Suppressor macrophage treated with lipopolysaccharide for 4 hours (primary cell): ENCODE measurements at places on chromosomes 11 and 22.

DNA sequence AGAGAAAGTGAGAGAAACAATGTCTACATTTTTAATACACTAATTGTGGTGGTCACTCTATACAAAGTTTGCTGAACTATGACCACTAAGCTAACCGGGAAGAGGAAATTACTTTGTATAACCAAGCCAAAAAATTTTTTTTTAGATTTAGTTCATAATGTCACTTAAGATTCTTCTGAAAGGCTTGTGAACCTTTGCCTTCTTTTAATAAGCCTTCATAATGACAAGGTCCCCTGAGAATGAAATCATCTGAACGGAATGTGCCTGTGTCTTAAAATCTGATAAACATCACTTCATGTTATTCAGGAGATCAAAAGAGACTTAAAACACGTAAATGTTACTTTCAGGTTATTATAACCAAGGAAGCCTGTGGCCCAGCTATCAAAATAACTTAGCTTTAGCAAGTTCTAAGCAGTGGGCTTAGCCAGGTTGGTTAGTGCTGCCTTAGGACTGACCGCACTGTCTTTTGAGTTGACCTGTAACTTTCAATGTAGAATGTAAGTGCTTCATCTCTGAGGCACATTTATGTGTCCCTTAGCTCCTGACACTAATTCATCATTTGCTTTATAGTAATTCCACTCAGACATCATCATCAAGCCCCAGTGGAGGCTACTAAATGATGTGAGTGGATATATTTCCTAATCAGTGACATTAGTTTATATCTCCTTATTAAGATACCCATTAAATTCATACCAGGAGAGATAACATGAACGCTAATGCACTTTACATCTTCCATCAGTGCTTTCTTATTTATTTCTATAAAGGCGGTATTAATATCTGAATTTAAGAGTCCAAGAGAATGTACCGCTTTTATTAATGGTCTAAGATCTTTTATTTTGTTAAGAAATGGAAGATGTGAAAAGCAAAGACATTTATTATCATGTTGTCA, 122.5 kb downstream of the WNT11 start:
- no peak for DNase-seq

DNA sequence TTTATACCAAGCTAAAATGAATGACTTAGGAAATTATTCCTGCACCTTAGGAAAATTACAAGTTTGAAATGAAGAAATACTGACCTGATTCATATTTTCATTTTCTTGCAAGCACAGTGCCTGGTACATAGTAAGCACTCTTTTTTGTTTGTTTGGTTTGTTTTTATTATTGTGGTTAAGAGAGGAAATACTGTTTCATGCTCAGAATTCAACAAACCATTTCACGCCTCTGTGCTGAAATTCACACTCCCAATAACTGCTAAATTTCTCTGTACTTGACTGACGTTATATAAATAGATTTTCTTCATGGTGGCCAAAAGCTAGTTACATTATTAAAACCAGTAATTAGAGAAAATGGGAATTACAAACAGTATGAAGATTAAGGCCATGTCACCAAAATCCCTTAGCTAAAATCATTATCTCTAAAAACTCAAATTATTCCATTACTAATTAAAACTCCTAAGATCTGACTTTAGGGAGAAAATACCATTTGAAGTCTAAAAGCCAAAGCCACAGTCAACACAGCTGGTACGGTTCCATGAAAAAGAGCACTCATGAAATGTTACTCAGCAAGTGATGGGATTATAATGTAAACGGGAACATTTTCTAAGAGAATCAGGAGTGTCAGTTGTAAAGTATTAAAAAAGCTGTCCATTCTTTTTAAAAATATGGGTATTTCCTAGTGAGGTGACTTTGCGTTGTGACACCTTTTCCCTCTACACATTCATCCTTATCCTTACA, 77.8 kb upstream of the DDI1 start:
- DNase-seq, result no peak

GRCh38 chr11:25180187-25180586, 683.3 kb downstream of the LUZP2 start:
- no peak for DNase-seq

DNA sequence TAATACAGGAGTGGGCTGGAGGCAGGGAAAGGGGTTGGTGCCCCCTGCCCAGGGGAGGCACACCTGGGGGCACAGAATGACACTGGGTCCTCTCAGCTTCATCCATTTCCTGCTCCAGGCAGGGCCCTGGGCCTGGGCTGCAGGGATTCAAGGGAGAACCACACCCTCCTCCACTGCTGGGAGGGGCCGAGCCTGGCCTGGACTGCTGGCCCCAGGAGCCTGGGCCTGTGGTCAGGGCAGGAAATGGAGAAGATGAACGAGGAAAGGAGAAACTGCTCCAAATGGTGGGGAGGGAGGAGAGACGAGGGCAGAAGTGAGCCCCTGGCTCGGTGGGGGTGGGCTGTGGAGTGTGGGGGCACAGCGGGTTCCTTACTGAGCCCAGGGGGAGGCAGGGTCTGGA, 38.1 kb upstream of the KCNQ1OT1 start:
- DNase-seq, result peak; percentile 10

- no peak for DNase-seq
These were observed 87.7 kb upstream of the AKIP1 start for GRCh38 chr11:8823174-8823742.

GRCh38 chr11:119772641-119773415, 43.8 kb upstream of the NECTIN1 start:
- no peak for DNase-seq

DNA sequence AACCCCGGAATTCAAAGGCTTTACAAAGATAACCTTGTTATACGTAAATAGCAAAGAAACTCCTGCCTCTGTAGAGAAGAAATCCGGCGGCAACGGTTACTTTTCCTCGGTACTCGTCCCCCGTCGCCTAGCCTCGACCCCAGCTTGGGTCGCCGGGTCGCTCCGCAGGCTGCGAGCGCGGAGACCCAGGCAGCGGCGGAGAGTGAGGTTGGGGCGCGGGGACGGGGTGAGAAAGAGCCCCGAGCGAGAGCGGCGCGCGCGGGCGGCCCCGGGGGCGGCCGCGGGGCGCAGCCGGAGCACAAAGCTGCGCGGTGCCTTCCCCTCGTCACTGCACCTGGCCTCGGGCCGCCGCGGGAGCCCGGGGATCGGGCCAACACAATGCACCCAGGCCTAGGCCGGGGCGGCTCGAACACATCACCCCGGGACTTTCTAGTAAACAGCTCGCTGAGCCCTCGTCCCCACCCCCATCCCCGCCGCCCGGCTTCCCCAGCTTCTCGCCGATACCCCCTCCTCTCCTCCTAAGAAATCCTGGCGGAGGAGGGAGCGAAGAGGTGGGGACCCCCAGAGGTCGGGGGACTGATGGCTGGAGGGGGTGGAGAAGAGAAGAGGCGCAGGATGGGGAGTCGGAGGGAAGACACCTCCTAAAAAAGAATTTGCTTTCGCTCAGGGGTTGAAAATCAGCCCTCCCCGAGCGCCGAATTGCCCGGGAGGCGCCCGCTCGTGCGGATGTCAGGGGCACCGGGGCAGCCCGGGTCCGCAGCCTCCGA, 845 bp downstream of the MPPED2 start:
- DNase-seq, result peak; percentile 6

DNA sequence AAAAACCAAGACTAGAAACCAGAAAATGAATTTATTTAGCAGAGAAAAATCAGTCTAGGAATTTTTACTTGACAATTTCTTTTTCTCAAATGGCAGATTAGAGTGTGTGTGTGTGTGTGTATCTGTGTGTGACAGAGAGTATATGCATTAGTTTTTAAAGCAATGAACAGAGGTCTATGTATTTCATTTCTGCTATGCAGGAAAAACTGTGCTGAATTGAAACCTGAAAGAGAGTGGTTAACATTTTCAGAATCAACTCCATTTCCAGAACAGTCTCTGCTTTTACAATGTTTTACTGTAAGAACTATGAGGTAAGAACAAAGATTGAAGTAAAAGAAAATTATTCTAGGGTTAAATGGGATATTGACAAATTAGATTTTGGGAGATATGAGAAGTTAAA, 114.8 kb downstream of the GRM5 start:
- no peak for DNase-seq

GRCh38 chr11:110471371-110471770, 41.6 kb downstream of the FDX1 start:
- no peak for DNase-seq
